ENCODE measurements at places on chromosomes 1 and 21.

DNA sequence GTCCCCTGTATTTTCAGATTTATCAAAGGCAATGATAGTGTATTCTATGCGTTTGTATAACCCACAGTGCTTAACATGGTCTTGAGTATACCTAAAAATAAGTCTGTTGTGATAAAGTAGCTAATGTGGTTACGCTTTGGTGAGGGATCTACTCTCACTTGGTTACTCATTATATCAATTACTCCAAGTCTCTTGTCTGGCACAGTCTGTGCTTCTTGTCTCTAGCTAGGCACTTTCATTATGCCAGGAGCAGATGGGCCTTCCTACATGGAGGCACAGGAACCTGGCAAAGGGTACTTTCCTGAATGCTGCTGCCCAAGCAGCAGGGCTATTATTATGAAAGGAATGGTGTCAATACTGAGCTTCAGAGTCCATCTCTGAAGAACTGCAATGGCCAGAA, 4.2 kb upstream of the PTPN22 start:
- no peak for DNase-seq

- peak; percentile 77 for DNase-seq
Measured at GRCh38 chr1:9289090-9289534, 3.6 kb upstream of the SPSB1 start.

DNA sequence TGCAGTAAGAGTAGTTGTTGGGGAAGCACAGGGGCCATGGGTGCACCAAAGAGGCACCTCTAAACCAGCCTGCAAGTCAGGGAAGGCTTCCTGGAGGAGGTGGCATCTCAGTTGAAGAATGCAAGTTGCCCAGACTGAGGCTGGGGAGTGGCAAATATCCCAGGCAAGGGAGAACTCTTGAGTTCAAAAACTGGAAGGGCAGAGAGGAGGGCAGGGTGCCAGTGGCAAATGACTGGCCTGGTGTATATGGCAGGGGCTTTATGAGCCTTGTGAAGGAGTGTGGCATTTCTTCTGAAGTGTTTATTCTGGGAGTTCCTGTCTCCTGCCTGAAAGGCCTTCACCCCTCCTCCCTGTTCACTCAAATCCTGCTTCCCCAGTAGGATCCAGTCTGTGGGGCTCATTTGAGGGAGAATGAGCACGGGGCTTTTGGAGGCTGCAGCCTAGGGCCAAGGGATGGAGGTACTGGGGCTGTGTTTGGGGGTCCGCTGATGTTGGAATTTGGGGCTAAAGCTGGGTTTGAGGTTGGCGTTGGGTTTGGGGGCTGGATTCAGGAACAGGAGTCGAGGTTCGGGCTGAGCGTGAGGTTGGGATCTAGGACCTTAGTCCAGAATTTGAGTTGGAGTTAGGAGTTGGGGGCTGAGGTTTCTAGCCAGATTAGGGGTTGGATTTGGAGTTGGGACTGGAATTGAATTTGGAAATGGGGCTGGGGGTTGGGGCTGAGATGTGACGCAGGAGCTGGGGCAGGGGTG, at the start of gene TMEM125:
Gene TMEM125 (plus strand): TSS at position 357 of the 749 bp plus-strand sequence. CDS start 2,740 bp downstream, outside the sequence.
- no peak for DNase-seq

GRCh38 chr1:9700340-9700739, 48.8 kb downstream of the PIK3CD start:
- no peak for DNase-seq

GRCh38 chr1:111605576-111605975, 14.0 kb upstream of the RAP1A start:
- DNase-seq = no peak

DNA sequence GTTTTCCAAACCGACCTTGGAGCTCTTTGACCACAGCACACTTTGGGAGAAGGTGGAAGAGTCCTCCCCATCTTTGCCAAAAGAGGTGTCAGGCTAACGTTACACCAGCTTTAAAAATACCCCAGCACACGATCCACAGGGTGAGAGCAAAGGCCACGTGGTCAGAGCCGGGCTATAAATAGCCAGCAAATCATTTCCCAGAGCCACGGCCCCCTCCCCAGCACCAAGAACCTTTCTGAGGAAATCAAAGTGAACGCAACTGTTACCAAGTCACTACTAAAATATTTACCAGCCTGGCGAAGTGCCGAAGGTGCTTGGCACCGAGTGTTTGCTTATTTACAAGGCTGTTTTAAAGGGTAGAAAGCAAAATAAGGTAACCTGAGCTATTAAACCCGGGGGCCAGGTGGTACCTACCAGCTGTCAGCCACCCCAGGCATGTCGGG, 72.4 kb downstream of the CASZ1 start:
- DNase-seq = no peak
